Effector memory CD4-positive, alpha-beta T cell (primary cell): ENCODE measurements at places on chromosomes 7 and 10.

DNA sequence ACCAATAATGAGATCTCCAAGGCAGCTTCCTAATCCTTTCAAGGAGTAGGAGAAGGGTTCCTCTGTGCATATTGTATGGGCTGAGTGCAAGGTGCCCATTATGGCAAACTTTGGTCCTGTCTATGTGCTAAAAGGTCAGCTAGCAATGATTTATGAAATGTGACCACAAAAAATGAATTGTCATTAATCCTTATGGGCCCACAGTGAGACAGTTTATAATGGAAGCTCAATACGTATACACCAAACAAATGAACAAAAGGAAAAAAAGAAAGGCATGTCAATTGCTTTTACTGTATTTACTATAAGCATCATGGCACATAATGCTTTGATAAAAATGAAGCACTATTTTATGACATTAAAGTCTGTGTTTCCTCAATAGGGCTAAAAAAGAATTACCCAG, 54.5 kb downstream of the ELAPOR2 start:
- DNase-seq = no peak

GRCh38 chr7:134375206-134375605, 58.5 kb upstream of the SLC35B4 start:
- no peak for DNase-seq

DNA sequence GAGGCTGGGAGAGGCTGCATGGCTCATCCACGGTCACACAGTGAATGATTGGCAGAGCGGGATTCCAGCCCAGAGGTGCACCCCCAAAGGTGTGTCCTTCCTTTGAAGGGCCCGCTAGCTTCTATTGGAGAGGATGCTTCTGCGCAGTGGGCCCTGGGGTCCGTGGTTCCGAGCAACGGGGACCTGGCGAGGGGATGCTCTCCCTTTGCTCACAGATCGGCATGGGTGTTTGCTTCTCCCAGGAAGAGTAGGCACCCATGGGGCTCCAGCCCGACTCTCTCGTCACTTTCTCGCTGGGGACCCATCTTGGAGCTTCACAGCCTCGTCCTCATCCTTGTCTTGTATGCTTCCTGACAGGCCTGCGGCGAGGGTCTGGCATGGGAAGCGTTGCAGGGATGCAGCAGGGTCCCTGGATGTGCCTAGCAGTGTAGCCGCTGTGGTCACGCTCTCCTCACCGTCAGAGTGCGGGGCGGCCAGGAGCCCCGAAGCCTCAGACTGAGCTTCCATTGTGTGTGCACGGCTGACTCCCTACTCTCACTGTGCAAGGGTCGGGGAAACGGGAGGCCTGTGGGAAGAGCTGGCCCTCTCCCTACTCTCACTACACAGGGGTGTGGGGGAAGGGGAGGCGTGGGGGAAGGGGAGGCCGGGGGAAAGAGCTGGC, 538.5 kb upstream of the FOXK1 start:
- no peak for DNase-seq

GRCh38 chr10:49737474-49738201, 24.5 kb downstream of the OGDHL start:
- no peak for DNase-seq

DNA sequence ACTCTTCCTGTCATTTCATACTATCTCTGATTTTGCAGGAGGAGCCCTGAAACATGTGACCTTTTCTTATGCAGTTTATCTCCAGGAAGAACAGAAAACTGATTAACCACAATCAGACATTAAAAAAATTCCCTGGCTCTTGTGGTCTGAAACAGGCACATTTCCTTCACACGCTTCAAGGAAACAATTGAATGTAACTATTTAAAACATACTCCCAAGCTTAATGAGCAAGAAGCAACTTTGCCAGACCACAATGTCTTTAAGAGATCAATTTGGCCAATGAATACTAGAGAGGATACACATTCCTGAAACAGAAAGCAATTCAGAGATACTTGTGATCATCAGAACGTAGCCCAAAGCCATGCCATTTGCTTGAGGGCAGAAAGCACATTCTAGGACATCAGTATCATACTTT, 65.8 kb downstream of the PIP4K2A start:
- no peak for DNase-seq

DNA sequence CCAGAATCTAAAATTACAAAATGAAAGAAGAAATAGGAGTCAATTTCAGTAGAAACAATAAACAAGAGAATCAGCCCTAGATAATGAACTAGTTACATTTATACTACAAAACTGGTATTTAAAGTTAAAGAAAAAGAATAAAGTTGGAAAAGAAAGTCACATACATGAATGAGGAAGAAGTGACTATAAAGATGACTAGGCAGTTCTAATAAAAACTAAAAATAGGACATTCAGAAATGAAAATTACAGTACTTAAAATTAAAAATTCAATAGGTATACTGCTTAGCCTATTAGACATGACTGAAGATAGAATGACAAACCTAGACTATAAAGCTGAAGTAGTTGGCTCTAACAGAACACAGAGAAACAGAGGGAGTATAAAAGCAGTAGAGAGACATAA, 108.8 kb downstream of the AHR start:
- DNase-seq = no peak

- no peak for DNase-seq
These were observed 92.1 kb downstream of the GRB10 start for GRCh38 chr7:50690541-50691011.

DNA sequence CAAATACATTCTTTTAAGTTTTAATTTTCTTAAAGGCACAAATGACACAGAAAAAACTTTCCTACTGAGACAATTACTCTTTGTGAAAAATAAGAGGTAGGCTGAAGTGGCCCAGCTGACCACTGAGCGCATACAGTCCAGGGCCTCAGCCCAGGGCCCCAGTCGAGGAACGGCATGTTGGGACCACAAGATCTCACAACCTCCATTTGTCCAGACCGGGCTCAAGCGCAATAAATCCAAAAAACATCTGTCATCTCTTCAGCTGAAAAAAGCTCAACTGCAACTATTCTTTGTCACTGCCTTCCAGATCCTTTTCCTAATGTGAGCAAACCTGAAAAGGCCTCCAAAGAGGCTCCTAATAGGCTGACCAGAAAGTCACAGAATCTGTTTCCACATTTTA, 165.8 kb downstream of the SRPK2 start:
- DNase-seq = no peak

DNA sequence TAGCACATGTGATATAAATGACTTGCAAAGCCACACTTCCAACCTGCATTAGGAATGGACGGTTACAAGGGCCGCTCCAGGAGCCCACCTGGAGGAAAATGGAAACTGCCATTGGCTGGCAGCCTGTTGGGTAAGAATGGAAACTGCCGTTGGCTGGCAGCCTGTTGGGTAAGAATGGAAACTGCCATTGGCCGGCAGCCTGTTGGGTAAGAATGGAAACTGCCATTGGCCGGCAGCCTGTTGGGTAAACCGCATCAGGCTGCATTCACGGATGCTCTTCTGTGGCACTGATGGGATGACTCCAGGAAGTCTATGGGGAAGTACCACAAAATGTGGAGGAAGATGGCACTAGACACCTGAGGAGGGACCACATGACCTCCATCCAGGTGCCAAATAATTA, 143.1 kb downstream of the DPP6 start:
- no peak for DNase-seq

- no peak for DNase-seq
These were observed 32.4 kb downstream of the EPC1 start for GRCh38 chr10:32314588-32314987.

DNA sequence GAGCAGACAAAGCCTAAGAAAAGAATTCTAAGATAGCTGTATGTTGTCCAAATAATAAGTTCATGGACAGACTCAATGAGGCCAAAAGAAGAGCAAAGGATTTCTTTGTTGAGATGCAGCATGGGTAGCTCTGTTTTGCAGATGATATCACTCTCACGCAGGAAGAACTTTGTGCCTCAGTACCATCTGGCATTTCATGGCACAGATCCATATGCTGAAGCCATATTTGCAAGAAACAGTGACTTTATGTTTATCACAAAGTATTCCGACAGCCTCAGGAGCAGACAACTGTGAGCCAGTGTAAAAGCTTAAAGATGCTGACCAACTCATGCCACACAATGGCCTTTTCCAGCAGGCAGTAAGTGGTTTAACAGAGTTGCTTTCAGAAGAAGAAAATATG, 45.5 kb upstream of the RNF148 start:
- no peak for DNase-seq

DNA sequence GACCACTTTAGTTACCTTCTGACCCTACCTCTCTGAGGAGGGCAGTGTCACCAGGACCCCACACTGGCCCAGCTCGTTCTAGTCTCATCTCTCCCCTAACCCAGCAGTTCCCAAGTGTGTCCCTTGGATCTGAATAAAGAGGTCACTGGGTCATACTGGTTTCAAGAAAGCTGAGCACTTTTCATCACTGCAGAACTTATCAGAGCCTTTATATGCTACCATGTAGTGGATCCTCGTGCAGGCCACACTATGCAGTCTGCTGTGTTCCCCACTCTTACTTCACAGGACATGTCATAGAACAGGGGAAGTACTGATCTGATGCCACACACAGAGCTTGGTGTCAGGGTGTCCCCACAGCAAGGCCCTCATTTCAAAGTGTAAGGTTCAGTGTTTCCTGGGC, 113.8 kb downstream of the GFRA1 start:
- no peak for DNase-seq

GRCh38 chr7:21550821-21551531, 8.1 kb downstream of the DNAH11 start:
- DNase-seq = no peak

DNA sequence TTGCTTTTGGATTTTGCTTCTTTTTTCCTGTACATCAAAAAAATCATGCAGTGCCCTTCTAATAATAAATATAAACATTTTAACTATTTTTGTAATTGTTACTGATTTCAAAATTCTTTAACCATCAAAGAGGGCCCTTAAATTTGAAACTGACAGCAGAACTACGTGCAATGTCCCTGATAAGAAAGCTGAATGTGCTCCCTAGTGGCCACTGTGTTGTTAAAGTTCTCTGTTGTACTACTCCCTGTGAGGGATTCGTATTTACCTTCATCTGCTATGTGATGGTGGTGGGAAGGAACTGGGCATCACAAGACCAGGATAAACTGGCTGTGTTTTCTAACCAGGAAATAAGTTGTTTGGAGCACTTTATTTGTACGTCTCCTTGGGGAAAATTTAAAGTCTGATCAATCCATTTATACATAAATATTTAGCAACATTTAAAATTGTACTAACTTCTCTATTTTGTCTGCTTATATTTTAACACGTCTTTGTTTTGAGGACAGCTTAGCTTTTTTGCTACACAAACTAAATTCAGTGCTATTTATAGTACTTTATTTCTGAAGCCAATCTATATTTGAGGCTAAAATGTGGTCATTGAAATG, 322.4 kb downstream of the HGF start:
- DNase-seq = no peak

DNA sequence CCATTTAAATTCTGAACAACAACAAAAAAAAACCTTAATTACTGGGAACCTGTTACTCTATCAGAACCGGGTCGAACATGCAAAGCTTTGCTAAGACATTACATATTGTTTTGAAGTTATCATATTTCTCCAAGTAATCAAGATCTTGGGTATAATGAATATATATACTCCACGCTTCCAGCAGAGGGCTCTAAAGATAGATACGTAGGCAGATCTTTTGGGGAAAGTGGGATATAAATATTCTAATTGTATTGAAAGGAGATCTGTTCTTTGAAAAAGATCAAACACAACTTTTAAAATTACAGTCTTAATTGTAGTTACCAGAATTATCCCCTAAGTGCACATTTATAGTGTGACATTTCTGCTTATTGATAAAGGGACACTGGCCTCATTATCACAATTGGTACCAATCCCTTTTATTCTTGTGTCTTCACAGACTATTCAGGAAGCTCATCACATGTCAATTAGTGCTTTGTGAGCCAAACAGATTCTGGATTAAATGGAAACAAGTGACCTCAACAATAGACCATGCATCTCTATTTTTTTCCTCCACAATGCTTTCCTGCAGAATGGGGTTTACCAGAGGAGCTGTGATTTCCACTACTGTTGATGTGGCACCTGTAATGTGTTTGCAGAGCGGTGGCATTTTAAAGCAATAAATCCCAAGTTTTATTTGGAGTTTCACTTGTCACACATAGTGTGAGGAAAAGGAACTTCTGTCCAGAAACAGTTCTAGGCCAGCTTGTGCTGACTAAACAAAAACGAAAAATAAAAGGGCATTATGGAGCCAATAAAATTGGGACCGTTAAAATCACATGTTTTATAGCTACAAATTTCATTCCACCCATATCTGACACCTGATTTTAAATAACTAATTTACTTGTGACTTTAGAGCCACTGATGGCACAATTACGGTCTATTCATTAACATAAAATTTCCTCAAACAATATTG, 122.4 kb downstream of the CTTNBP2 start:
- no peak for DNase-seq

DNA sequence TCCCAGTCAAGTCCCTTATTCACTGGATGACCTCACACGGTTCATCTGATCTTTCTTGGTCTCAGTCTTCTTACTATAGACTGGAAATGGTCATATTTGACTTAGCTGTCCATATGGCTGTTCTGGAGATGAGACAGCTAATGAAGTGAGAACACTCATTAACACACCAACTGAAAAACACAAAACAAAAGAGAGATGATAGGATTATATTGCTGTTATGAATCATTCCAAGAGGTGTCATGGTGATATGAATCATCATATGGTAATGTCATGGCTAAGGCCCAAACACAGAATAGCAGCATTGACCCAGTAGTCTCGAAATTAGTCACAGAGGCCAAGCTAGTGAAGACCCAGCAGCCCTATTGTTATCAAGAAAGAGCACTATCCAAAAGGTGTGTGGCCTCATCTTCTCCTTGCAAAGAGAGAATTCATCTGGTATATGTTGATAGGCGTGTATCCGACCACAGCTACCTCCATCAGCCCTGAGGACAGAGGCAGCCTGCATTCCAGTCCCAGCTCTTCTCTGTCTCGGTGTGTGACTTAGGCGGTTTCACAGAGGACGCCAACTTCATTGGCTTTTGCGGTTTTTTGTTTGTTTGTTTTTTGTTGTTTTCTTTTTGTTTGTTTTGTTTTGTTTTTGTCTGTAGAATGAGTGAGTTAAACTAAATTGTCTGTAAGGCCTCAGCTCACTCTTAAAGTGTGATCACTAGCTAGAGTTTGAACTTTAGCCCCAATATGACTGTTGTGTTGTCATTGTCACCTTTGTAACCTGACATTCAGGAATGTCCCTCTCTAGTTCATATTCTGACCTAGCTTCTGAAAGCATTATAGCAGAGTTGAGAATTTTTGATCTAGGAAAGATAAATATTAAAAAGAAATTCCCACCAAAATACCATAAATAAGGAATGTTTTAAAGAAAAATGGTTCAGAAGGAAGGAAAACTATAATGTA, 97.4 kb upstream of the PDCD4 start:
- DNase-seq = no peak

- DNase-seq = peak; percentile 30
These were observed 505 bp downstream of the NUDCD3 start for GRCh38 chr7:44489955-44490350.

GRCh38 chr7:100580466-100581283, 5.3 kb downstream of the LRCH4 start:
- DNase-seq = no peak
